ENCODE measurements at places on chromosomes 13 and 19.

GRCh38 chr19:1423436-1424191 lies 14.6 kb upstream of the RPS15 start:
- no peak for DNase-seq

GRCh38 chr19:51043497-51043896 lies 8.7 kb upstream of the KLK12 start:
- DNase-seq: no peak

DNA sequence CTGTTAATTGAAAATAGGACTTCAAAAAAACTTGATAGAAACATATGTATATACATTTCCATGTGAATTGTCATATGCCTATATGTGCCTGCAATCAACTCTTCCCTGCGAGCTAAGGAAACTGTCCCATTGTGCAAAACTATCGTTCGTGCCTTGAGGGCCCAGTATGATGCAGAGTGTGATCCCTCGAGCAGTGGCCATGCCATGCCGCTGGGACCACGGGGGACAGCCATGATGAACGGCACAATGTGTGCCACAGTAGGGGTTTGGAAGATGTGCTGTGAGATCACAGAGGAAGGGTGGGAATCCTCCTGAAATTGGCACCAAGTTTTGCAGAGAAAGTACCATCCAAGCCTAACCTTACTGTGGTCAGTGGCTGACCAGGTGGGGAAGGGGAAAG lies 118.1 kb upstream of the SOX1 start:
- DNase-seq: no peak

DNA sequence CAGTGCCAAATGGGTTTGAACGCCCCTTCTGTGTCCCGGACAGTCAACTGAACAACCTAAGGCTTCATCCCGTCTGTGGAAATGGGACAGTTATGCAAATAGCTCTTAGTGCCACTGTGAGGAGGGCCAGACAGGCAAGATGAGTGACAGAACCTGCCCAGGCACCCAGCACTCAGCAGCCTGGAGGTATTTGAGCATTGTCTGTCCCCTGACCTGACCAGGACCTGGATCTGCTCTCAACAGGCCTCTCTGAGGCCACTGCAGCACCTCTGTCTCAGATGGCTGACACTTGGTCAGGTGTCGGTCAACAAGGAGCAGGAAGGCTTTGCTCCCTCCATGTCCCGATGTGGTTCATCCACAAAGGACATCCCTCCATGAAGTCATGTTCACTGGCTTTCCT lies 67.9 kb downstream of the CCDC70 start:
- DNase-seq: no peak

DNA sequence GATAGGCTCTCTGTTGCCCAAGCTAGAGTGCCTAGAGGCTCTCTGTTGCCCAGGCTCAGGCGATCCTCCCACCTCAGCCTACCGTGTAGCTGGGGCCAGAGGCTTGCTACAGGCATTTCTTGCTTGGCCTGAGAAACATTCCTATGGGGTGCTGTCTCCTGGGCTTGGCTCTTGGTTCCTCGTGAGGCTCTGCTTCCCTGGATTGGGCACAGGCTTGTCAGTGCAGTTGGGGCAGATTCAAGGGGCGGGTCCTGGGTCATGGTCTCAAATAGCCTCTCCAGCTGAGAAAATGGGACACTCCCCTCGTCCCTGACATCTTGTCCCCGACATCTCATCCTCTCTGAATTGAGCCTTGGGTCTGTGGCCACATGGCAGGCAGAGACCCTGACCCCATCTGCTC lies 4.9 kb downstream of the TSSK6 start:
- DNase-seq: no peak

- DNase-seq: no peak
Observed at GRCh38 chr13:26996965-26997752, 174.5 kb downstream of the USP12 start.

DNA sequence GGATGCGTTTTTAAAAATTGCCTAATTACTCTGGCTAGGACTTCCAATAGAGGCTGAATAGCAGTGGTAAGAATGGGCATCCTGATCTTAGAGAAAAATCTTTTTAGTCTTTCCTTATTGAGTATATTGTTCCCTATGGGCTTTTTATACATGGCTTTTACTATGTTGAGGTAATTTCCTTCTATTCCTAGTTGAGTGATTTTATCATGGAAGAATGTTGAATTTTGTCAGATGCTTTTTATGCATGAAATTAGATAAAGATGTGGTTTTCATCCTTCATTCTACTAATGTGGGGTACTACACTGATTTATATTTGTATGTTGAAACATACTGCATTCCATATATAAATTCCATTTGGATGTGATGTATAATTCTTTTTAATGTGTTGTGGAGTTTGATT lies 2673.8 kb downstream of the PCDH9 start:
- no peak for DNase-seq

GRCh38 chr19:31114585-31114984 lies 234.7 kb downstream of the TSHZ3 start:
- no peak for DNase-seq

GRCh38 chr13:96003304-96003703 lies 49.9 kb downstream of the UGGT2 start:
- DNase-seq: no peak

- DNase-seq: no peak
Observed at GRCh38 chr19:30047432-30047831, 105.4 kb downstream of the URI1 start.

DNA sequence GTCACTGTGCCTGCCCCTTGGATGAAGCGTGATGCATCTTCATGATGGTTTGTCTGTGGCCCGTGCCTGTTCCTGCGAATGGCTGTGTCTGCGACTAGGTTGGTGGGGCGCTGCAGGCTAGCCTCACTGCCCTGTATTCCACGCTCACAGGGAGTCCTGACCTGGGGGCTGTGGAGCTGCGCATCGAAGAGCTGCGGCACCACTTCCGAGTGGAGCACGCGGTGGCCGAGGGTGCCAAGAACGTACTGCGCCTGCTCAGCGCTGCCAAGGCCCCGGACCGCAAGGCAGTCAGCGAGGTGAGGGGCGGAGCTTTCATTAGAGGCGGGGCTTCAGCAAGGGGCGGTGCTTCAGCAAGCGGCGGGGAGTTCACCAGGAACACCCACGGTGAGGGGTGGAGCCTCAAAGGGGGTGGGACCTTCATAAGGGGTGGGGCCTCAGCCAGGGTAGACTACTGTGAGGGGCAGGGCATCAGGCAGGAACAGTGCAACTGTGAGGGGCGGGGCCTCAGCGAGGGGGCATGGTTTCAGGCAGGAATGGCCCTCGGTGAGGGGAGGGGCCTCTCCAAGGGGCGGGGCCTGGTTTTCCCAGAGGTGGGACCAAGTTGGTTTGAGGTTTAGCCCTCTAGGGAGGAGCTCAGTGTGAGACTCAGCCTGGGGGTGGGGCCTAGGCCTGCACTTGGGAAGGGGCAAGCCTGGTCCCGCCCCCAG lies 17.2 kb downstream of the PKN1 start:
- DNase-seq: no peak

DNA sequence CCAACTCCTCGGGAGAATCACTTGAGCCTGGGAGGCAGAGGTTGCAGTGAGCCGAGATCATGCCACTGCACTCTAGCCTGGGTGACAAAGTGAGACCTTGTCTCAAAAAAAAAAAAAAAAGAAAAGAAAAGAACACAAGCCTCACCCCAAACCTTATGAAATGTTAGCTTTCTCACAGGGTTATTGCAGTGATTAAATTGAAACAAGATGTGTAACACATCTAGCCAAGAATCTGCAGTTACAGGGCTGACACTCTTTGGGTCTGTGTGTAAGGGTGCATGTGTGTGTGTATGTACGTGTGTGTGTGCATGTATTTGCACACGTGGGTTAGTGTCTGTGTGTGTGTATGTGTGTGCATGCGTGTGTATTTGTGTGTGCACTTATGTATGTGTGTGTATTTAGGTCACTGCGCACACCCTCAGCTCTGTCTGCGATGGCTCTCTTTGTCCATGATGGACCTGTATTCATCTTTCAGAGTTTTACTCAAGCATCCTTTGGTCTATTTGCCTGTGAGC lies 336.3 kb downstream of the UQCRFS1 start:
- no peak for DNase-seq

GRCh38 chr19:49119411-49120324 lies at the start of gene PPFIA3:
Gene PPFIA3, plus strand, starts transcription at chr19:49119544. Its CDS starts 8,330 bp downstream, at chr19:49127874.
- DNase-seq: no peak

DNA sequence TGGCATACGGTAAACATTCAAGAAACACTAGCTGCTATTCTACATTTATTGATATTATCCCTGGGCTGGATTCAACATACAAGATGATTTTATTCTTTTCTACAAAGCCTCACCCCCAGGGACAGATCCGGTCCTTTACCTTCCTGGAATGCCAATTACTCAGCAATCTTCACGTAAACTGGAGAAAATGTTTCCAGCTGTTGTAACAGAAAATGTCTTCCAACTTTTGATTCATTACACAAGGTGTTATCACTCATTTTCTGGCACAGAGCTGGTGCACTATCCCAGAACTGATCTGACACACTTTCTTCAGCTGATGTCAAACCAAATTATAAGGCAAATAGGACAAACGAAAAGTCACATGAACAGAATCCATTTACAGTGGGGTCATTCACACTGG lies 33.1 kb downstream of the DCLK1 start:
- DNase-seq: no peak

- no peak for DNase-seq
Observed at GRCh38 chr13:35765366-35765765, 288.9 kb upstream of the MAB21L1 start.

DNA sequence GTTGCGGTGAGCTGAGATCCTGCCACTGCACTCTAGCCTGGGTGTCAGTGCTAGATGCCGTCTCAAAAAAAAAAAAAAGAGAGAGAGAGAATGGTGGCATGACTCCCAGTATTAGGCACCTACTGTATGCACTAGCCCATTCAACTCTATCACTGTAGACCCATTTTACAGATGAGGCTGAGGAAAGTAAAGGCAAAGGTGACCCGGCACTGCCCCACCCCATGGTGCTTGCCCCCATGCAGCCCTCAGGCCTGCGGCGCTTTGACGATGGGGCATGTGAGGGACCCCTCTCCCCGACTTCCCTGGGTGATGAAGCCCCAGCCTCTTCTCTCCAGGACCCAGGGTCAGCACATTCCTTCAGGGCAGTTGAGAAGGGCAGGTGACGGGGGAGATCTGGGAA lies 7.3 kb downstream of the NPAS1 start:
- DNase-seq: no peak

DNA sequence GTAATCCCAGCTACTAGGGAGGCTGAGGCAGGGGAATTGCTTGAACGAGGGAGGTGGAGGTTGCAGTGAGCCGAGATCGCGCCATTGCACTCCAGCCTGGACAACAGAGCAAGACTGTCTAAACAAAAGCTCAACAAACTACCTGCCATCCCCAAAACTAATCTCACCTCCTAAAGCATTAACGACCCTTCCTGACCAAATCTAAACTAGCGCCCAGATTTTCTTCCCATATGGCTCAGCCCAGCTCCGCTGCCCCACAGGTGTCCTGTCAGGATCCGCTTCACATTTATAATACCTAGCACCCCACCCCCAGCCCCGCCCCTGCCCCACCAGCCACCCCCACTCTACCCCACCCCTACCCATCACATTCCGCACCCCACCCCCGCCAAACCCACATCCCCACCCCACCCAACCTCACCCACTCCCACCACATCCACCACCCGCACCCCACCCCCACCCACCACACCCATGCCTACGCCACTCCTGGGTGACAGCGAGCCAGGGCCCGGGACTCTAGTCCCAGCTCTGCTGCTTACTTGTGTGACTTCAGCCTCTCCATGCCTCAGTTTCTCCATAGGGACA lies 599 bp downstream of the C19orf12 start:
- no peak for DNase-seq

GRCh38 chr13:51291341-51291740 lies 48.1 kb upstream of the SERPINE3 start:
- no peak for DNase-seq

GRCh38 chr19:42191330-42191729 lies 26.1 kb downstream of the DEDD2 start:
- no peak for DNase-seq

- no peak for DNase-seq
Observed at GRCh38 chr13:90868321-90868920, 479.1 kb upstream of the MIR17HG start.

DNA sequence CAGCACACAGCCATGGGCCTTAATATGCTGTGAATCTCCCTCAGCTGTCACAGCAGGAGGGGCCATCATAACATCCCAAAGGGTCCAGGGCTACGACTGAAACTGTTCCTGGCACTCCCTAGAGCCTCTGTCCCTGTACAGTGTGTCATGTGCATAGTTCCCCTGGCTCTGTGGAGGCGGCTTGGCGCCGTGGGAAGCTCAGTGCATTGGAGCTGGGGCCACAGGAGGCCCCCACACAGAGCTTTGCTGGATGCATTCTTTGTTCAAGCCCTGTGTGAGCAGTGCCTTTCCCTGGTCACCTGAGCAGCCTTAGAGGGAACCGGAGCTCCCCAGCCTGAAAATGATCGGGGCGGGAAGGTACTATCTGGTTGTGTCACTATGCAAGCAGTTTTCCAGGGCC lies 21.4 kb downstream of the UBXN6 start:
- no peak for DNase-seq

DNA sequence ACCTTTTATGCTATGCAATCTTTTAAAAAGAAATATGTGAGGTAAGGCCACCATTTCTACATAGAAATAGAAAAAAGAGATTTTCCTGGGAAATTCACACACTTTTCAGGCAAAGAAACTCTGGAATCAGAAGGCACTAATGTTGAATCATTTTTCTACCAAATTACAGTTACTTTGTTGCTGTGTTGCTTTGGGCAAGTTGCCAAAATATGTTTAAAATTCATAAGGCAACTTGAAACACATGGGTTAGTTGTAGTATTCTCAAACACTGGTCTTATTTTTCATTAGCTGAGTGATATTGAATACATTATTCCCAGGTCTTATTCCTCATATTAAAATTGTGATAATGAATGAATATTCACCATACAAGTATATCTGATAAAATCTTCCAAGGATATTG lies 195.0 kb upstream of the SLITRK1 start:
- no peak for DNase-seq

DNA sequence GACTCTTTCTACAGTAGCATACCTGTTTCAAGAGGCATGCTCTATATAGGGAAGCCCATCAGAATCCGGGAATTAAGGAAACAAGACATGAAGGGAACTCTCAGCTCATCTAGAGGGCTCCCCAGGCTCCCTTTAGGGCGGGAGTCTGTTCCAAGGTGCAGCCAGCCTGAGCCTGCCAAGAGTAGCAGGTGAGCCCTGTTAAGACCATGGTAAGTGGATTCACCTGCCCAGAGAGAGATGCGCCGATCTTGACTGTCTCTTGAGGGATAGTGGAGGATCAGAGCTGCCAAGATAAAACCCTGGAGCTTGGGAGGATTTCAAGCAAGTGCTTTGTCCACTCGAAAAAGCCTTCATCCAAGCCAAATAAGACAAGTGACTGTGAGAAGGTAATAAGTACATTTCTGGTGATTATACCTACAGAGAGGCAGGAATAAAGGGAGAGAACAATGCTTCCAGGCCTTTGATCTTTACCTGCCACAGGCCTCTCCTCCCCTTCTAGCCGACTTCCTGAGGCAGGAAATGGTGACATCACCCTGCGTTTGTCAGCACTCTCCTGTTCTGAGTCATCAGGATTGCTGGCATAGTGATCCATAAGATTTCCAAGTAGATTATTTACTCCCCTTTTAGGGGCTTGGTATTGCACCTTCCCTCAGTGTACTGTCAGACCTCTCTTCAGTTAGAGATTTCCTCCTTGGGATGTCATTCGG lies 31.5 kb downstream of the KLF5 start:
- no peak for DNase-seq

Measured in stimulated activated CD8-positive, alpha-beta memory T cell treated with anti-CD3 and anti-CD28 coated beads, Interleukin-4, amount 100 ng/mL, for 1 hour (primary cell).